ENCODE measurements at places on chromosomes 6 and 20.

DNA sequence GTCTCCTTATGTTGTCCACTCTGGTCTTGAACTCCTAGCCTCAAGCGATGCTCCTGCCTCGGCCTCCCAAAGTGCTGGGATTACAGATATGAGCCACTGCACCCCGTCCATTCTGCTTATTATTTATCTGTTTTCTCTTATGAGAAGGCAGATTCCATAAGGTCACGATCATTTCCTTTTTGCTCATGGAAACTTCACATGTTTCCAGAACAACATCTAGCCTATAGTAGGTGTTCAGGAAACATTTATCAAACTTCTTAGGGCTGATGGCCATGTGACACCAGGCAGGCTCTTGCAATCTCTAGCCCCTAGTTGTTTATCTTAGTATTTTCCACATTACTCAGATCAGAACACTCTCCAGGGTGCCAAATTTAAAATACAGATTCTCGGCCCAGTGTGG lies 61.2 kb downstream of the ZFP64 start:
- DNase-seq = no peak

DNA sequence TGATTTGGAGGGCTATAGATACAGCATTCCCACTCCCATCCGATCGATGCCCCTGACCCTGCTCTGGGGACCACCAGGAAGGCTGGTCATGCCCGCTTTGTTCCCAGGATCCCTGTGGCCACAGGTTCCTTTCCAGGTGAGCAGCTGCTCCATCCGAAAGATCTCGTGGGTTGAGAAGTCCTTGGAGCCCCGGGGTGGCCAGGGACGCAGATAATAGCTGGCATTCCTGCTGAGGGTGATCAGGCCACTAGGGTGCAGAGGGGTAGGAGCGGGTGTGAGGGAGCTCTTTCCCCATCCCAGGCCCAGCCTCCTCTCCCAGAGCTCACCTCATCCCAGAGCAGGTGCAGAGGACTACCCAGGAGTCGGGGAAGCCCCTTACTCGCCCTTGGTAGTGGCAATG lies 7.4 kb downstream of the ADAM33 start:
- DNase-seq = no peak

GRCh38 chr6:166600931-166601330 lies 14.5 kb upstream of the RAMACL start:
- no peak for DNase-seq

DNA sequence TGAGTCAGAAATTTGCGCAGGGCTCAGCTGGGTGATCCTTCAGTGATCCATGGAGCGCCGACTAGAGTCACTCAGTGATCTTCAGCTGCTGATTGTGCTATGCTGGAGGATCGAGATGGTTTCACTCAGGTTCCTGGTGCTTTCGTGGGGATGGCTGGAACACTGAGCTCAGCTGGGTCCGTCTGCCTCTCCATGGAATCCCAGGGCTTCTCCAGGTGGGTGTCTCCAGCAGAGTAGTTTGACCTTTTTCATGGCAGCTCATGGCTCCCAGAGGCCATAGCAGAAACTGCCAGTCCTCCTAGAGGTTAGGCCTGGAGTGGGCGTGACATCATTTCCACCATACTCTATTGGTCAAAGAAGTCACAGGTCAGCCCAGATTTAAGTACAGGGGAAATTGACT lies 88.8 kb upstream of the SIRPA start:
- no peak for DNase-seq

GRCh38 chr6:88856566-88856965 lies 106.9 kb downstream of the RNGTT start:
- no peak for DNase-seq

DNA sequence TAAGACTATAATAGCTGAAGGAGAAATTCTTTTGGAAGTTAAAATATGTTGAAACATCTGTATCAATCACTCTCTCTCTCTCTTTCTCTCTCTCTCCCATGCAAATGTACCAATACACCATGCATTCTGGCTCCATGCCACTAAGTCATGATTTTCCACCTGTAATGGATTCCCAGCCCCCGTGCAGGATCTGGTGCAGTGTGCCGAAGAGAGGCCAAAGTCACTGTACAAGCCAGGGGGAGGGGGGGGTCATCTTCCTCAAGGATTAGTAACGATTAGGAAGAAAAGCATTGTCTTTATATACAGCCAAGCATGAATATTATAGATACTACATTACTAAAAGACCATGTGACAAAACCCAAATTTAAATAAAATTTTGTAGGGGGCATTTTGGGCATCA lies 725.1 kb downstream of the KIF16B start:
- DNase-seq = no peak

GRCh38 chr6:100103931-100104330 lies 109.9 kb upstream of the MCHR2 start:
- no peak for DNase-seq

DNA sequence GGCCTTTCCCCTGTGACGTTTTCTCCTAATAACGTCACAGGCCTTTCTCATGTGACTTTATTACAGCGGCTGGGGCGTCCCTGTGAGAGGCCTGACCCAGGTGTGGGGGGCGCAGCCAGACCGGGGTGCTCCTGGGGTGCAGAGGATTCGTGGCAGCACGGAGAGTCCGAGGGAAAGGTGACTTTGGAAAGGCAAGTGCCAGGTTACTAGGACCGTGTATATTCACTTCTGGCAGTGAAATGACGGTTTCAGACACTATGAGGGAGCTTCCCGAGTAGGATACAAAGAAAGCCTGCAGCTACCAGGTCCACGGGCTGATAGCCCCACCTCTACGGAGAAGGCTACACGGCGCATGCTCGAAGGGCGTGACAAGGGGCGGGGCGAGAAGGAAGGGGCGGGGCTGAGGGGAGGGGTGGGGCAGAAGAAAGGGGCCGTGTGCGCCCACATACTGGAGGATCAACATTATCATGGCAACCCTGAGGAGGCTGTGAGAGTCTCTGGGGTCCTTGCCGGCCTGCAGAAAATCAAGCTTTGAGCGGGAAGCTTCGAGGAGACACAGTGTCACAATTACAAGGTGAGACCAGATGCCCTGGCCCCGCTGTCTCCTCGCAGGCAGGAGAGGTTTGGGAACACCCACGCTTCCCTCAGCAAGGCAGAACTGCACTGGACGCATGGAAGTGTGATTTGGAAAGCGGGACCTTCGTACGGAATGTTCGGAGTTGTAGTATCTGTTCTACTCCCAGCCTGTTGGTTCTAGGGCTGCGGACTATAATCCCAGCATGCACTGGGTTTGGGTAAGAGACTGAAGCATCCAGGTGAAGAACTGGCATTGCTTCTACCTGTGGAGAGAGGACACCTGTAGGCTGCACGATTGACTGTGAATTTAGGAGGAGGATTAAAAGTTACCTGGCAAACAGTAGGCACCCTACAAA lies 54.4 kb upstream of the ZNF337 start:
- peak; percentile 62 for DNase-seq

GRCh38 chr6:169171016-169171415 lies 82.6 kb downstream of the THBS2 start:
- DNase-seq = no peak

GRCh38 chr20:34915749-34916455 lies 39.5 kb downstream of the ACSS2 start:
- DNase-seq = no peak

DNA sequence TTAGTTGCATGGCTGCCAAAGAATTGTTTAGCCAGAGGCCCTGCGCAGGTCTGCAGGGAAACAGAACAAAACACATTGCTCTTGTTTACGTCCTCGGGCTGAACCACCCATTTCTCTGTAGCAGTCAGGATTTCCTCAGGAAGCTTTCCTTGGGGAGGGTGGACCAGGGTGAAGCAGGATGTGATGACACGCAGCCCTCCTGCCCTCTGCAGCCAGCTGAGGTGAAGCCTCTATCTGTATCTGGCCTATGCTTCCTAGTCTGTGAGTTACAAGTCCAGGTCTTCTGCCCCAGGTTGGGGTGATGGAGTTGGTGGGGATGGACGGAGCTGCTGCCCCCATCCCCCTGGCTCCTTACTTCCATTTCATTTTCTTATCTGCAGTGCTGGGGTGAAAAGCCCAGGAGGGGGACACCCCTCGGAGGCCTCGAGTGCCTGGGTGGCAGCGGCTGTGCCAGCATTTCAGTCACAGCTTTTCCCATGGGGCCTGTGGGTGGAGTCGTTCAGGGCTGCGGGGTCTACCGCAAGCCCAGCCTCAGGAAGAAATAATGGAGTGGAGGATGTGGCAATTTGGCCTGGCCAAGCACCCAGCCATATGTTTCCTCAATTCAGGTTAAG lies 24.9 kb downstream of the SASH1 start:
- no peak for DNase-seq

GRCh38 chr6:34205916-34206315 lies 30.8 kb upstream of the HMGA1 start:
- no peak for DNase-seq

DNA sequence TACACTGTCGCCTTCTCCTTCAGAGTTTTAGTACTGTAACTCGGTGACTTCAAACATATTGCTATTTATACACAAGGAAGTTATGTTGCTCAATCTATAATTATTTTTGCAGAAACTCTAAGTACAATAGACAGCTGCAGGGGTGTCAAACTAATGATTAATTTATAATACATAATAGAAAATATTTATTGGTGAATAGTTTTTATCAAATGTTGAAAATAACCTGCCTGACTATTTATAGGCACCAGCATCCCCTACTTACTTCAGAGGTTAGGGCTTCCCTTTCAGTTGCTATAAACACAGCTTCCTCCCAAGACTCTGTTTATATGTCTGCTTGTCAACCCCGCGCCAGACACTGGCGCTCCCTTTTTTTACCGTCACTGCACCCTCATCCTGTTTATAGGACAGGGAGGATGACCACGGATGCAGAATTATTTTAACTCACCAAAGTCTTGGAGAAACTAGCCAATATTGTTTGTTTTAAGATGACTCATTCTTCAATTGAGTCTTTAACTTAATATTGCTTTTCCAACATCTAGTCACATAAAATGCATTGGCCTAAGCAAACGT lies 225.0 kb downstream of the ALDH8A1 start:
- no peak for DNase-seq

- no peak for DNase-seq
These were observed 86.6 kb downstream of the GCLC start for GRCh38 chr6:53458105-53458866.

GRCh38 chr6:123838505-123839234 lies 35.0 kb downstream of the NKAIN2 start:
- DNase-seq = no peak

DNA sequence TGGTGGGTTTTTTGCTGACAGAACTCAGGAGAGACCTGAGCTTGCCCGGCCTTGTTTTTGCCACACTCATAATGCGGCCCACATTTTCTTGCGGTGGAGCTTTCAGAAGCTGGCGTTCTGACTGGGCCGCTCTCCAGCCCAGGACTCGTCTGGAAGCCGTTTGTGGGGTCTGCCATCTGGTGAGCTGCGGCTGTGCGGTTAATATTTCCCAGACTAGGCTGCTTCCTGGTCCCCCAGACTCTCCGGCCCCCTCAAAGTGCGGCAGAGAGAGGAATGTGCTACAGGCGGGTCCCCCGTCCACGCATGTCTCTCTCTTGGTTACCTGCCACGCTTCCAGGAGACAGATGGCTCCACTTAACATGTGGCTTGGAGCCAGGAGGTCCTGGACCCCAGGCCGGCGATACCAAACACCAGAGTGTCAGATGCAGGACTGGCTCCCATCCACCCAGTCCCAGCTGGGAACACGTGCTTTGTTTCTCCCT lies 128.9 kb upstream of the PMEPA1 start:
- DNase-seq = no peak

DNA sequence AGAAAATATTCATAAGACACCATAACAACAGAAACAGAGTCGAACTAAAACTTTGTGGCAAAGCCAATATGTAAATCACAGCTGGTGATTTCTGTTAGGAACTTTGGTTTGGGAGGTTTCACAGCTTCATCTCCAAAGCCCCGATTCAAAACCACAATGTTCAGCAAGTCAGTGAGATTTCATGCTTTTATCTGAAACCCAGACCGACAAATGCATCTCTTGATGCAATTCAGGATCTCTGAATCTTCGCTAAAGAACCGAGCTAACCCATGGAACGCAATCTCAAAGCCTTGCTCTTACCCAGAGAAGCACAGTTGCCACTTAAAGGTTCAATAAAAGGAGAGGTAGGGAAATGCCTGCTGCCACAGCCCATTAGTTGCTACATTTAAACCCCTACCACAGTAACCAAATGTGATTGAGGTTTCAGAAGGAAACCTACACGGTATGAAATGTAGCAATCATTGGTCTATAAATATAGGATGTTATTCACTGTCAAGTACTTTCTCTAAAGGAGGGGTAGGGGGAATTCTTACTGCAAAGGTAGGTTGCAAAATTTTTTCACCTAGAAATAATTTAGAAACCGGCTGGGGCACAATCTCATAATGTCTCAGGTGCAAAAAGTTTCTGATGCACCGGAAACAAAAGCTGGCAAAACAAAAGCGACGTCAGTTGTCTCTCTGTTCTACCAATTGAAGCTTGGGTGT lies 381.0 kb upstream of the ARID1B start:
- peak; percentile 17 for DNase-seq

GRCh38 chr6:98529364-98529763 lies 305.0 kb upstream of the POU3F2 start:
- no peak for DNase-seq

DNA sequence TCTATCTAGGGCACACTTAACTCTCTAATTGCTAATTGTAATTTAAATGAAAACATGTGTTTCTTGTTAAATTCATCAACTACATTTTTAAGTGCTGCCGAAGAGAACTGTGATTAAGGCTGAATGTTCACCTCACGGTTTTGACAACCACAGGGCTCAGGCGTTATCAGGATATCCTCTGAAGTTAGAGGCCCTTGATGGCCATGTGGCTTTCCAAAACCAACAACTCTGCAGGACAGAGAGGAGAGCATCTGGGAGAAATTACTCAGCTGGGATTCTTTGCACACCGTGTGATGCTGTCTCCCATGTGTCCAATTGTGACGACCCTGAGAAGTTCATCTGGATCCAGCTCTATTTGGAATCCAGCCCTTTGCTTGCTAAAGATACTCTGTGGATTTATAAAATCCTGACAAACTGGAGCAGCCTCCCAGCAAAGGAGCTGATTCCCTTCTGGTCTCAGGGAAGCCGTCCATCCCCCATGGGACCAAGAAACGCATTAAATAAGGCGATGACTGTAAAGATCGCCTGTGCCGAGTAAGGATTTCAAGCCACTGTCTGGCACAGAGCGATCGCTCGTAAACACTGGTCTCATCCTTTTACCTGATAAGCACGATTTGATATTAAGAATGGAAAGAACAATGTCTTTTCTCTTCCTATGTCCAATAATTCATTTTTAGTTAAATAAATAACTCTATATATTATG lies 401.1 kb downstream of the CD83 start:
- no peak for DNase-seq

DNA sequence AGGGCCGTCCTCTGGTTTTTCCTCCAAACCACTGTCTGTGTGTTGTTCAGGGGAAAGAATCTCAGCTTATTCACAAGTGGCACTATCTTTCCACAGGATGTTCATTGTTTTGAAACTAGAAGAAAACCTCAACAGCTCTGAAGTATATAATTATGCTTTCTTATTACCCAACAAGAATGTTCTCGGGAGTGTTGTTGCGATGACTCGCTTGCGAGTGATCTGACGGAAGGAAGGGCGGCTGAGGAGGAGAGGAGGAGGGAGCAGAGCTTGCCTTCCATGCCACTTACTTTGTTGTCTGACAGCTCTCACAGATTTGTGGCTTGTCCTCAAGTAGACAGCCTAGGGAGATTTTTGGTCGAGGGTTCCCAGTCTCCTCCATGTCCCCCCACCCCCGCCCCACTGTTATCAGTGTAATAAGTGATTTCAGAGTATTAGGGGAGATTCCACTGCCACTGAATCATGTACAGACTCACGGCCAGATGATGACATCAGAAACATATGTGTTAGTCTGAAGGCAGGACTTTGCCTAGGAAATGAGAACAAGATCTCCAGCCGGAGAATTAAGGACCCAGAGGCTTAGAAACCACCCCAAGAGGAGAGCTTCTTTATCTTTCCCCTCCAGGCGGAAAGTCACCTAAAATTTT lies 80.7 kb upstream of the CCN6 start:
- DNase-seq = peak; percentile 78

- no peak for DNase-seq
These were observed 50.0 kb upstream of the DST start for GRCh38 chr6:56692523-56693245.
